Right forelimb (tissue), 1 donor: ENCODE measurements at places on chromosomes 5 and 9.
A peak's percentile ranks its signal among the peaks of the same experiment; 100 is the strongest.

GRCh38 chr5:162068412-162068811, 839 bp downstream of the GABRG2 start:
- DNase-seq = peak; percentile 73

GRCh38 chr9:135419106-135419505, 60.5 kb upstream of the PPP1R26 start:
- DNase-seq = no peak

GRCh38 chr5:132528021-132528420, 15.3 kb downstream of the IL5 start:
- no peak for DNase-seq

DNA sequence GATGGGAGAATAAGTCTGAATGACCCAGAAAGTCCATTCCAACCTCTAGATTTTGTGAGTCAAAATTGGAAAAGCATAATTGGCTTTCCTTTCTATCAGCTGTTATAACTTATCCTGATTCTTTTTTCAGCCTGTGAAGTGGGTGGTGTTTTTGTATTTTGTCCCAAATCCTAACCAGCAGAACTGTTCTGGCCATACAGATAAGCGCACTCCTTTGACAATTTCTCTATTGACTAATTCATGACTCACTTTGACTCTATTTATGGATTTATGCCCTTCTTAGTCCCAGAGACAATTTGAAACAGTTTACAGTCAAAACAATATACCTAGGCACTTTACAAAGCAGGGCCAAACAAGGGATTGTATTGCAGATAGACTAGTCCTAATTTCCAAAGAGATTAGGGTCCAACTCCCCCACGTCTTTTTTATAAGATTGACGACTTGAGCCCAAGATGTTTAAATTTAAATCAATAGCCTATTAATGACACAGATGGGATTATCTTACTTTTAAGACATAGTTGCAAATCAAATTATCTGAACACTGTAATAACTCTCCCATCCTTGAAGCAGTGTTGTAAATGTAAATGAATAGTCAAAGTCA, 301.7 kb upstream of the SEMA6A start:
- DNase-seq = no peak

DNA sequence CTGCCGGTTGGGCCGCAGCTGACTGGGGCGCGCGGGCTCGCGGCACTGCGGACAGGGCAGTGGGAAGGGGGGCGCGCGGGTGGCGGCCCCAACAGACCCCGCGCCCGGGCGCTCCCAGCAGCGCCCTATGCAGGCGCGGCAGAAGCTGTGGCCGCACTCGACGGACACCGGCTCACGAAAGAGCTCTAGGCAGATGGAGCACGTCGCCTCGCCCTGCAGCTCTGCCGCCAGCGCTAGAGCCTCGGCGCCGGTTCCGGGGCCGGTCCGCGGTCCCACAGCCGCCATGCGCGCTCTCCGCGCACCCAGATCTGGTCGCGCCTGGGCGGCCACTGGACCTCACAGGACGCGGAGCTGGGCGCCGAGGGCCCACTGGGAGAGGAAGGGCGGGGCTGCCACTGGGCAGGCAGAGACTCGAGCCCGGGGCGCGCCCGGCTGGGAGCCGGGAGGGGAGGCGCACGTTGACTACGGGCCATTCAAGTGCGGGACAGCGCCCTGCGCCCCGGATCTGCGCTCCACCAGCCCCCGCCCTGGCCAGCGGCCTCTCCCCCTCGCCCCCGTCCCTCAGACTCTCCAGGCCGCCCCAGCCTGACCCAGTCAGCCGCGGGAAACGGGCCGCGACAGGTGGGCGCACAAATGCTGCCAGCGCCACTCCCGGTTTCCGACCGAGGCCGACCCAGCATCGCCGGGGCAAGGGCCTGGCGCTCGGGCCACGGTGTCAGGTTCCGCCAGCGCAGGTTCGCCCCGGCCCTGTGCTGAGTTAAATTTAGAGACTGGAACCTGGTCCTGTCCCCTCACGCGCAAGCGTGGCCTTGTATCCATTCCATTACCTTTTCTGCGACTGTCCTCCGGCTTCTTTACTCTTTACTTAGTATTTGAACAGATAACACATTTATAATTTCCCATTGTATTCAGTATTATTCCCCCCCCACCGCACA, at the start of gene TRIM7:
TSS of gene TRIM7 (minus strand) at position 371 of the 935 bp plus-strand sequence. CDS start at position 285, 86 bp downstream.
- DNase-seq = peak; percentile 58

- no peak for DNase-seq
Observed at GRCh38 chr5:103519550-103519949, 43.0 kb downstream of the NUDT12 start.

DNA sequence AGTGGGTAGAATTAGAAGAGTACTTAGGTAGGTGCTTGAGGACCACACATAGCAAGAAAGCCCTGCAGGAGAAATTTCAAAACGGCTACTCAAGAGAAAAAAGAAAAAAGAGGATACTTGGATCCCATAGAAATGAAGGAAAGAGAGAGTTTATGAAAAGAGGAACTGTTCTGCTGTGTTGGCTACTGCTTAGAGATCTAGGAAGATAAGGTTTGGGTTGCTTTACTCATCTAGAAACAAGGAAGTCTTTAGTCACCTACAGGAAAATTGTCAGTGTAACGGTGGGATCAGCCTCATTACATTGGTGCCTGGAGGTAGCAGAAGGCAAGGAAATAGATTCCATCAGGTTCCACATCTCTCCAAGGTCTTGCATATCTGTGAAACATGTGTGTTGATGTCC, 14.8 kb upstream of the C5orf46 start:
- no peak for DNase-seq

DNA sequence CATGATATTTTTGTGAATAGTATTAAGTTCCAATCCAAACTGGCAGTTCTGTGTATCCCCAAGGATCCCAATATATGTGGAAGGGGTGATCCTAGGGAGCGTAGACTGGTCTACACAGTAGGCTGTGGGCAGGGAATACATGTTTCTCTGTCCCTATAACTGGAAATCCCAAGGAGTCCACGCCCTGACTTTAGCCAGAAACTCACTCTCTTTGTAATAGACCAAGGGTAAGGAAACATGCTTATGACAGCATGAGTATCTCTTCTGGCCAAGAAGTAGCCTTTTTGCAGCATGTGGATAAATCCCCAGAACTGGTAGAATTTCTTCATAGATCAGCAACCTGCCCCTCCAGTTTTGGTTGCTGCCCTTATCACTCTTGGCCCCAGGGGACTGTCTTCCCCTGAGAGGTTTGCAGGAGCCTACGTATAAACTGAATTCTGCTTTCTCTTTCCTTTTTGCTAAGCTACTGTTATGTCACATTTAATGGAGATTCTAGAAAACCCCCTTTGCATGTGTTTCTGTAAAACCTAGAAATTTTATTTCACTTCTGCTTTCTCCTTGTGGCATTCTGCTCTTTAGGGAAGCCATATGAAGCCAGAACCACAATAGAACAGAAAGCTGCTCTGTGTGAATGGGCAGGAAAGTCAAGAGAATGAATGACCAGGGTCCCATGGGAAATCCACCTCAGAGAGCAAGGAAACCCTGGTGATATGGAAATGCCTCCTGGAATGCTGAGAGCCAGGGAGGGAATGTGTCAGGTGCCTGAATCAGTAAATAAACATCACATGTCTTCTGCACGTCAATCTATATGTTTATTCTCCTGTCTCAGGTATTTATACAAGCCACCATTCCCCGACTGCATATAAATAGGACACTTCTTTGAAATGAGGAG, 3.5 kb downstream of the IFNA2 start:
- no peak for DNase-seq

GRCh38 chr5:11906497-11906896, 2.3 kb upstream of the CTNND2 start:
- DNase-seq = no peak

DNA sequence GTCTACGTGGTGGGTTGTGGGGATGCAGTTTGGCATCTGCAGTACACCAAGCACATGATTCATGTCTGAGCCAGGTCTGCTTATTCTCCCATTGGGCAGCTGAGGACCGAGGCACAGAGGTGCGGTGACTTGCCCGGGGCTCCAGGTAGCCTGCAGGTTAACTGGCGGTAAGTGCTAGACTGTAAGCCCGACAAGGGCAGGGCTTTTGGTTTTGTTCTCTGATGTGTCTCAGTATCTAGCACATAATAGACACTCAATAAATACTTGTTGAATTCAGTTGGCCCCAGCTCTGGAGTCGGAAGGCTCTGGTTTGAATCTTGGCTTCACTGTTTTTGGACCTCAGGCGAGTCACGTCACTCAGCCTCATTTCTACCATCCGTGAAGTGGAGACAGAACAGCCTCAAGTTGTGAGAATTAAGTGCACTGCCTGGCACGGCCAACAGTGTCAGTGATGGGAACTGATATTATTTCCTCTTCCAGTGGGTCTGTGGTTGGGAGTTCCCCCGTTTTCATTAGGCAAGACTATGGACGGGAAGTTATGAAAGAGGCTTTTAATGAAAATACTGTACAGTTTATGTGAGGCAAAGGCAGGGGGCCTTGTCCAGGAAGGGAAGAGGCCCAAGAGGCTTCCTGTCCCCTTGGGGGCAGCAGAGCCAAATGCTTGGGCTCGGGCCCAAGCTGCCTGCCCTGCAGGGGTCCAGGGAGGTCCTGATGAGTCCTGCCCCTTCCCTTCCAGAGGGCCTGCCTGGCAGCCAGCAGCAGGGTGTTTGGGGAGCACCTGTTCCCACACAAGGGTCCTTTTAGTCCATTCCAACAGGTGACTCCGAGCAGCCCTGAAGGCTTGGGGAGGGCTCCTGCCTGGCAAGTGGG, 3.3 kb downstream of the PRELID1 start:
- no peak for DNase-seq

DNA sequence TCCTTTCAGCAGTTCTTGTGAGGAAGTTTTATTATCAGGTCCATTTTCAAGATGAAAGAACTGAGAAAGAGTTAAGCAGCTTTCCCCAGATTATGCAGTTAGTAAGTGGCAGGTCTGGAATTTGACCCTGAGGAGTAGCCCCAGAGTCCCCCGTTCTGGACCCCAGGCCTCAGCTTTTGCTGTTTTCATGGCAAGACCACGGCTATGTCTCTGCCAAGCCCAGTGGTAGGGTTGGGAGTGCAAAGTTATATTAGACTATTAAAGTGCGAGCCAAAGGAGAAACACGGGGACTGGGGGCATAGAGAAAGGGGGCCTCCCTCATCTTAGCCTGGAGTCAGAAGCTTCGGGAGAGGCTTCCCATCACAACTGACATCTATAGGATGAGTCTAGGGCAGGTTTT, 19.3 kb upstream of the ORM1 start:
- peak; percentile 32 for DNase-seq

DNA sequence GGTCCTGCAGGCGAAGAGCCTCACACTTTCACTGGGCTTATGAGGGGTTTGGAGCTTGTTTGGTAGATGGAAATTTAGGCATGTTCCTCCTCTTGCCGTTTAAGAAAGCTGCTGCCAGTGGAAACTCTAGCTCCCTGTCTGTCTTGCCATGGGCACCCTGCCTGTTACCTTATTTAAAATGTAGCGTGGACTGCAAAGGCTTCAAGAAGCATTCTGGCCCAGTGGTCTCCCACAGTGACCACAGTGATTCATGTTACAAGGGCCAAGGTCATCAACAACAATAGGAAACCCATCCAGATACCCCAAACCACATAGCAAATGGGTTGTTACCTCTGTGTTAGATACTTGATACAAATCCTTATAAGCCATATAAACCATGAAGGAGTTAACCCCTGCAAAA, 96.6 kb downstream of the DPYSL3 start:
- no peak for DNase-seq

DNA sequence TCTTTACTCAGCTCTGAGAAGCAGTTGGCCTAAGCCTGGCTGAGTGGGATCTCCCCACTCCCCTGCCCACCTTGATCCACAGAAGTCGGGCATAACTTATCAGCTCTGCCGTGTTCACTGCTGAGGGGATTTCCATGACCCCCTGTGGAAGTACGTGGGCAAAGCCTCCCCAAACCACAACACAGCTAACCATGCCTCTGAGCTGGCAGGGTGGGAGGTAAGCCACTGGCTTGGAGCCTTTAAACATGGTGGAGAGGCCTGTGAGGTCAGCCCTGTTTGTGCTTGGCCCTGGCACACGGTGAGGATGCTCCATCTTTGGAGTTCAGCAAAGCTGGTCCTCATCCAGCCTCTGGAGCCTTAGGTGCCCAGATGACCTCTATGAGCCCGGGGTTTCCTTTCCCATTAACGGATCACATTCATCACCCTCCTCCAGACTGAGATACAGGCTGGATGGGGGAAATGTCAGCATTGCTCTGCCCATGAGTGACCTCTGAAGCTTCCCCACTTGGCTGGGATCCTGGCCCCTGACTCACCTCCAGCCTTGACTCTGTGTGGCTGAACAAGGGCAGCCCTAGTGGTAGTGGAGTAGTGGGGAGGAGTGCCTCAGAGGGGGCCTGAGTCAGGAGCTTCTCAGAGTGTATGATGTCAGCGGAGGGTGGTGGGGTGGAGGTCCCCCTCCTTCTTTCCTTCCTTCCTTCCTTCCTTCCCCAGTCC, 6.2 kb downstream of the PDLIM4 start:
- peak; percentile 34 for DNase-seq

- no peak for DNase-seq
Observed at GRCh38 chr5:81694726-81695125, 56.2 kb downstream of the SSBP2 start.

- no peak for DNase-seq
Observed at GRCh38 chr5:79488058-79488457, 25.9 kb downstream of the HOMER1 start.

DNA sequence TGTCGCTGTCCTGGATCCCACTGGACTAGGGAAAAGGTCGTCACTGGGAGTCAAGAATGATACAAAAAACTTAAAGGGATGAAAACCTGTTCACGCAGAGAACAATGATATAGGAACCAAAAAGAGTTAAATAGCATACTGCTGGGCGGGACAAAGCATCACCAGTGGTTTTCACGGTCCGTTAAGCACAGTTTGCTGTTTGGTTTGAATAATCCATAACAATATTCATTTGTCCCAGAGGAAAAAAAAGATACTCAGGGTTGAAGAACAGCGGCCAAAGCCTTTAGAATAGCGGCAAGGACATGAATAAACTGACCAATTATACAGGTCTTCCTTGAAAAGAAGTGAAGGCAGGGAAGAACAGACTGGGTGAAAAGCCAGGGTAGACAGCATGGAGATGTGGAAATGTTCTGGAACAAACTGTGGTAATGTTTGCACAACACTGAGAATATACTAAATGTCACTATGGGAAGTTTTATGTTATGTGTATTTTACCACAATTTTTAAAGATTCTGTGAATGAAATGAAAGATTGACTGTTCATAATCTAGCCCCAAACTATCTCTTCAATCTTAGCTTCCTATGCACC, 60.8 kb downstream of the MTMR12 start:
- DNase-seq = no peak

DNA sequence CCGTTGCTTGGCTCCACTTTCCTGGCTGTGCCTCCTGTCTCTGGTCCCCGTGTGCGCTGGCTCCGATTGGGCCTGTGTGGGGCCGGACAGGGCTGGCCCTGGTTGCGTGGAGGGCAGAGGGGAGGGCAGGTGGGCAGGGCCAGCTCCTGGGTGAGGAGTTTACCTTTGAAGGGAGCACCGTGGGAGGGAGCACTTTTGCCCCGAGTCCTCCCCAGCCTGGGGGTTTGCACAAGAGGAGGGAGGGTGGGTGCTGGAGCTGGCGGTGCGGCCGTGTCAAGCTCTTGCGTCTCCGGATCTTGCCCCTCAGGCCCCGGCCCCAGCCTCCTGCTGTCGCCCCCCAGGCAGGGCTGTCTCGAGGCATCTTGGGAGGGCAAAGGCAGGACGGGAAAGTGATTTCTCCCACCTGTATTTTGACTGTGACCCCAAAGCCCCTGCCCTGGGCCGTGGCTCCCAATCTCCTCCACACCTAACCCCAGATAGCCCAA, 48.3 kb upstream of the EXOC3 start:
- DNase-seq = no peak
